Psoas muscle (tissue), 8 donors: ENCODE measurements at places on chromosomes 7 and 10. TPM values are rescaled to one million over a fixed set of nuclear protein-coding genes. Genes with fewer than 3 reads are reported as not detected.

Gene EFCAB10
- total RNA-seq = not detected

Gene TMEM236
- 0.60 TPM for total RNA-seq

Gene DPYSL4
- 1.4 TPM for total RNA-seq

Gene DYNC1I1
- total RNA-seq = 3.1 TPM
